T follicular helper cell (primary cell): ENCODE measurements at places on chromosomes 6 and 20.

DNA sequence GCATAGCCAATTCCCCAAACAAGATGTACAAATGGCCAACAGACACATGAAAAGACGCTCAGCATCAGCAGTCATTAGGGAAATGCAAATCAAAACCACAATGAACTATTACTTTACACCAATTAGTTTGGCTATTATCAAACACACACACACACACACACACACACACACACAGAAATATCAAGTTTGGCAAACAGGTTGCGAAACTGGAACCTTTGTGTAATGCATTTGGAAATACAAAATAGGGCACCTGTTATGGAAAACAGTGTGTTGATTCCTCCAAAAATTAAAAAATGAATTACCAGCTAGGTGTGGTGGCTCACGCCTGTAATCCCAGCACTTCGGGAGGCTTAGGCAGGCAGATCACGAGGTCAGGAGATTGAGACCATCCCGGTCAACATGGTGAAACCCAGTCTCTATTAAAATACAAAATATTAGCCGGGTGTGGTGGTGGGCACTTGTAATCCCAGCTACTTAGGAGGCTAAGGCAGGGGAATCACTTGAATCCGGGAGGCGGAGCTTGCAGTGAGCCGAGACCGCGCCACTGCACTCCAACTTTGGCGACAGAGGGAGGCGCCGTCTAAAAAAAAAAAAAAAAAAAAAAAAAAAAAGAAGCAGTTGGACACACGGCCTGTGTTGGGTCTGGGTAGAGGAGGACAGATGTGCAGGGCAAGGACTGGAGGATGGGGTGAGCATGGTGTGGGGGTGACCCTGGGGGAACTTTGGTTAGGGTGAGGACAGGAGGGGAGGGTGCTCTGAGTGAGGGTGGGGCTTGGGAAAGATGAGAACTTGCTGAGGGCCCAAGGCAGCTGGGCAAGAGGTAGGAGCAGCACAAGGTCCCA is 23.8 kb downstream of the HLA-F start:
- DNase-seq = no peak

DNA sequence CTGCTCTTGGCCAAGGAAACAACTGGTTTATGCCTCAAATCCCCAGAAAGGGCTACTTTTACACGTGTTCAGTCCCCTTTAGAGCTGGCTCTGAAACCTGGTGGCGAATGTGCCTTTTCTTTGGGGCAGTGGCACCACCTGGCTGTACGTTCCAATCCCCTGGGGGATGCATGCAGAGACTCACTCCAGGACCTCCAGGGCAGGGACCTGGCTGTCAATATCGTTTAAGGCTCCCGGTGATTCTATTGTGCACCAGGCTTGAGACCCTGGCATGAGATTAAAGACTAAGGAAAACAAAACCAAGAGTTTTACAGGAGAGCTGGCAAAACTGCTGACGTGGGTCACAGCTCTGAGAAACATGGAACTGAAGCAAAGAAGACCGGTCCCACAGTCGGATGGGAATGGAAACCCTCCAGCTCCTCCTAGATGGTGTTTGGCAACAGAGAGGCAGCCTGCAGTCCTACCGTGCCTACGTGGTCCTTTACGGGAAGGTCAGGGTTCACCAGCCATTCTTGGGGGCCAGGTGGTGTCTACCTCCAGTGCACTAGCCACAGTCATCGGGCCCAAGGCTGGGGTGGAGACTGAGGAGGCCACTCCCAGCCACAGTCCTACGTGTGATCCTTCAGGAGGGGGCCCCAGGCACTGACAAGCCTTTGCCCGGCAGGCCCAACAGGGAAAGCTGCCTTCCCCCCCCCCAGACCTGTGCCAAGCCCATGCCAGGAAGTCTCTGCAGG is 203.3 kb upstream of the CST7 start:
- DNase-seq = no peak

DNA sequence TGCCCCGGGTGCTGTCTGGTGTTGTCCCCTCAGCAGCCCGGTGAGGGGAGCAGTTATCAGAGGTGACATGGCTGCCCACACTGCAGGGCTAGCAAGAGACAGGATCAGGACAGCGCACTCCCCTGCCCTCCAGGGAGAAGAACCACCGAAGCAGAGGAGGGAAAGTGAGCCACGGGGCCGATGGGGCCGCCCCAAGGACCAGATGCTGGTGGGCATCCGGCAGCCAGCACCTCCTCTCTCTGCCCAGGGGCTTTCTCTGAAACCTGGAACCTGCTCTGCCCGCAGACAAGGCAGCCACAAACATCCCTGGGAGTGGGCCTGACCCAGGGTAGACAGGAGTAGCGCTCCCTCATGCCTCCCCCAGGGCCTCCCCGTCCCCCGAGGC is 163.0 kb upstream of the CST7 start:
- DNase-seq = no peak

DNA sequence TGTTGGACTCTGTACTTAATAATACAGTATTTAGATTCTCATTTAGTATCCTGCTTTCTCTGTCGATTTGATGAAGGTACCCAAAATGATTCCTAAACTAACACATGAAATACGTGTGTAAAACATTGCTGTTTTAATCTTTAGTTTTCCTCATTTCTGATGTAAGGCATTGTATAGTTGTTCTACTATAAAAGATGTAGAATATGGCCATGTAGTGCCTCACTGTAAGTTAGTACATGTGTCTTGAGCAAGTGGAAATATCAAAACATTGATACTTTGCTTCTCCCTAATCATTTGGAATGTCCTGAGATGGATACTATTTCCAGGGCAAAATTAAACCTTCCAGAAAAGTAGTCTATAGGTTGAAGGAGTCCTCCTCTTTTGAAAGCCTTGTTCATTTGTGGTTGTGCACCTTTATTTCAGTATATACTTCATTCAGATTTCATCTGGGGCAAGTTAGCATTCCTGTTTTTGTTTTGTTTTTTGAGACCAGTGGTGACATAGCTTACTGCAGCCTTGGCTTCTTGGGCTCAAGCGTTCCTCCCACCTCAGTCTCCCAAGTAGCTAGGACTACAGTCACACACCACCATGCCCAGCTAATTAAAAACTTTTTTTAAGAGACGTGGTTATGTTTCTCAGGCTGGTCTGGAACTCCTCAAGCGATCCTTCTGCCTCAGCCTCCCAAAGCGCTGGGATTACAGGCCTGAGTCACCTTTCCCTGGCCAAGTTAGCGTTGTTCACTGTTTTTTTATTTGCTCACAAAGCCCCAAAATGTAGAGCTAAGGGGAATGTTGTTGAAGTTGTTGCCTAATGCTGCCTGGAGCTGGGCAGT is 11.6 kb downstream of the SRSF3 start:
- DNase-seq = no peak

GRCh38 chr6:135196739-135197510 is 15.8 kb downstream of the MYB start:
- DNase-seq = no peak

- no peak for DNase-seq
Observed at GRCh38 chr6:306641-307061, 14.4 kb downstream of the DUSP22 start.

- no peak for DNase-seq
Observed at GRCh38 chr6:82712826-82713225, 349.2 kb downstream of the TPBG start.

- DNase-seq = no peak
Observed at GRCh38 chr6:113120224-113120581, 736.9 kb upstream of the MARCKS start.

DNA sequence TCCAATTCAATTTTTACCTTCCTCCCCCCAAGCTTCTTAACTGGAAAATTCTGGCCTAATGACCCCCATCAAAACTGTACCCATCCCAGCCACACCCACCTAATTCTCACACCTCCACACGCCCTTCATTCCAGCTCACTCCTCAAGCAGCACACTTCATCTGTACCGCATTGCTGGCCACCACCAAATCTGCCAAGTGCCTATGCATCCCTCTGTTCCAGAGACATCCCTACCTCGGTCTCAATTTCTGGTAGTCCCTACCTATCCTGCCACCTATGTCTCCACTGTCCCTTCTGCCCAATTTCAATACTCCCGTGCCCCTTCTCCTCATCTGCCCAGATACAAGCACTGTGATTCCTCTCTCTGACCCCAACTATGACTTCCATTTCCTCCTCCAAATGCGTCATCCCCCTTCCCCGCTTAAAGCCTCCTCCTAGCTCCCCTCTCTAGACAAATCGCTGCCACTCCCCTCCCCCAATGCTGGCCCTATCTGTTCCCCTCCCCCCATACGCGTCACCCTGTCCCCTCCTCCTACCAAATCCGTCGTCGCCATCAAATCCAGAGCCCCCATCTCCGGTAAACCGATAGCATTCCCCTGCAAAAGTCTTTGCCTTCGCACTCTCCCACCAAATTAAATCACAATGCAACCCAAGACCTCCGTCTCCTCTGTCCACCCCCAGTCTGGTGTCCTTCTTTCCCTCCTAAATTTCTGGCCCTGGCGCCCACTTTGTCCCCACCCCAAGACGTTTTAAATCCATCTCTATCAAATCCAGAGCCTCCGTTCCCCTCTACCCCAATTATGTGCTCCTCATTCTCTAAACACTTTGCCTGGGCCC is 1.2 kb downstream of the MTCH1 start:
- DNase-seq = peak; percentile 56

DNA sequence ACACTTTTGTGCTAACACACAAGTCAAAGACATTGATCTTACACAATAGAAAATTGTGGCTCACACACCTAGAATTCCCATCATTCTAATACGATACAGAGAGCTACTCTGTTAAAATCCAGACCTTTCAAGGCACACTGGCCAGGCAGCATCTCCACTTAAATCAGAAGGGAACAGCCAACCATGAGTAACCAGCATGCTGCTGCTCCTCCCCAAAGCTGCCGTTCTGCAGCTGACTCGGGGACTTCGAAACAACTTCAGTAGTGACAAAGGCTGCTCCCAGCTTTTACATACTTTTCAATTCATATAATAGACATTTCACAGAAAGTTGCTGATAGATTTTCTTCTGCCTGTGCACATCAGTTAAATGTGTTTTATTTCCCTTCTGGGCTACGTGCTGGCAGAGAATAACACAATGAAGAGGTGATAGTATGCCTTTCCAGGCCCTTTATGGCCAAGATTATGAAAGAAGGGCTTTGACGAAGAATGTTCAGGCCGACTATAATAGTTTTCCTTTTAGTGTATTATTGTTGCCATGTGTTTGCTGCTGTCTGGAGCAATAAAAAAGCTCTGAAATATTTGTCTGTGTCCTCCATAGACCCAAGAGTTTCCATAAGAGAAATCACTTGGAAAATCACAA is 159.0 kb downstream of the GMDS start:
- DNase-seq = no peak

DNA sequence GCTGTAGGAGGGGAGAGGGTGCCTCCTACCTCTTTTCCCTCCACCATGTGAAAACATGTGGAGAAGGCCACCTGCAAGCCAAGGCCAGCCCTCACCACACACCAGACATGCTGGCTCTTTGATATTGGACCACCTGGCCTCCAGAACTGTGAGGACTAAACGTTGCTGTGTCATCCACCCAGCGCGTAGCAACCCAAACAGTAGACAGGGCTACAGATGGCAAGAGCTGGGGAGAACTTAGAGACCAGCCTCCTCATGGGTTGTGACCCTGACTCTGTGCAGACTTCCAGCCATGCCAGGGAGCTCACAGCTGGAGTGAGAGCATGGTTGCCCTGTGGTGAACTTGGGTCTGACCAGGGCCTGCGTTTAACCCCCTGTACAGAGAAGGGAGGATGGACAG is 195.9 kb upstream of the CST7 start:
- DNase-seq = no peak

DNA sequence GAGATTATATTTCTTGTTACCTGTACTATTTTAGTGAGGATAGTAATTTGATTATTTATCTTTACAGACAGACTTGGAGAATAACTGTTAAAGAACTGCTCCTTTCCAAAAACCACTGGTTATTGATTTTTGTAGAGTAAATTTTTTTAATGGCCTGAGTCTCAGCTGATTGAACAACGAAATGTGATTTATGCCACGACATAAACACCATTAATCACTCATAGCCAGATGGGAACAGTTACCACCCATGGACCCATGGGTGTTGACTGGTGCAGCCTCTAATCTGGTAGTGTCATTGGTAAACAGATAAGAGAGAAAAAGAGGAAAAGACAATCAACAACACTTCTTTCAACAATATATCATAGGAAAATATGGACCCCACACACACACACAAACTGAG is 101.4 kb upstream of the BEND6 start:
- DNase-seq = no peak

DNA sequence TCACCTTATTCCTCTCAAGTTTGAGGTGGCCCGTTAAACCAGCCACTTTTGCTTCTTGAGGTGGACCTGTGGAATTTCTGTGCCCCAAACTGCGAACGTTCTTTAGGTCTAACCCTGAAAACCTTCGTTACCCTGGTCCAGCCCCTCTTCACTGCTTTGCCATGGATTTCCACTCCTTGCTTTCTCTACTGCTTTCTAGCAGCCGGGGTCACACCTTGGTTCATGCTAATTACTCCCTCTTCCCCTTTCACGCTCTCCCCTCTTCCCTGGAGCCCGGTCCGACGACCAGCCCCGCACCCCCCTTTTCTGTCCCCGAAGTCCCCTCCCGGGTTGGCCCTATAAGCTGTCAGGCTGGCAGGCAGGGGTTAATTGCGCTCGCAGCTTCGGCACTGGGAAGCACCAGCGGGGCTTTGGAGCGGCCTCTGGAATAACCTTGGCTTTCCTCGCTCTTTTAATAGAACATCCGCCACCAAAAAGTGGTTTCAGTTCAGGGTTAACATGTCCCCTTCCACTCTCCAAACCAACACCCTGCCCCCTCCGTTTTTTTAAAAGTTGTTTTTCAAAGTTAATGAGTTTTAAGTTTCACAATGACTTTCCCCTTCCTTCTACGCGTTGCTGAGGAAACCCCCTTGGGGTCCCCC is 1.4 kb upstream of the HIVEP1 start:
- DNase-seq = no peak

DNA sequence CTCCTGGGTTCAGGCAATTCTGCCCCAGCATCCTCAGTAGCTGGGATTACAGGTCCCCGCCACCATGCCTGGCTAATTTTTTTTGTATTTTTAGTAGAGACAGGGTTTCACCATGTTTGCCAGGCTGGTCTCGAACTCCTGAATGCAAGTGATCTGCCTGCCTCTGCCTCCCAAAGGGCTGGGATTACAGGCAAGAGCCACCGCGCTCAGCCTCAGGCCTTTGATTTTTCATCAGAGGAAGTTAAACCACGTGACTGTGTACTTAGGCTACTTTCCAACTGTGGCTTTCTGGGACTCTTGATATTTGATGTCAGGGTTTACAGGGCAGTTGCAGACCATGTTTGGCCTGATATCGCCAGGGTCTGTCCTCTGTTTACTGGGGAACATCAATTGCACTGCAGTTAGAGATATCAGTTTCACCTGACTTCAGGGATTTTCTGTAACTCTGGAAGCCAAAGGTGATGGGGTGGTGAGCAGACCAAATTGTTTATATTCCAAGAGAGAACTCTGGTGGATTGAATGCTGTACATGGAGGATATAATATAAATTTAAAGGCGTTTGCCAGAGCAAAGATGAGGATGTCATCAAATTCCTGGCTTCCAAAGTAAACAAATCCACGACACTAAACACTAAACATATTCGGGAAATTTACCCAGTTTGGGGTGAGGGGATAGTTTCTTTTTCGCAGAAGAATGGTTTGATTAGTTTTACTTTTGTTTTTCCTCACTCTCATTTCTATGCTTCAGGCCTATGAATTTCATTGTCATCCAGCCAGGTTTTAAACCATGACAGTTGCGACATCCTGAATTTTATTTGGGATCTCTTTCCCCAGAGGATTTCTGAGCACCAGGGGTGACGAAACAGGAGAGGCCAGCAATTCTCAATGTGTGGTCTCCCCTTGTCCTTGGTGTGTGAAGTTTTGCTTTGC is 4.2 kb downstream of the PSMF1 start:
- peak; percentile 4 for DNase-seq

- DNase-seq = no peak
Observed at GRCh38 chr20:34797012-34797995, 28.1 kb downstream of the NCOA6 start.

- no peak for DNase-seq
Observed at GRCh38 chr20:62011403-62011790, 54.3 kb downstream of the TAF4 start.

GRCh38 chr20:11891077-11891775 is 26.5 kb upstream of the BTBD3 start:
- no peak for DNase-seq
